Cortex of kidney (tissue), 1 donor: ENCODE measurements at places on chromosomes 5 and 9.

- DNase-seq = no peak
Measured at GRCh38 chr9:90684736-90685135, 42.1 kb upstream of the DIRAS2 start.

DNA sequence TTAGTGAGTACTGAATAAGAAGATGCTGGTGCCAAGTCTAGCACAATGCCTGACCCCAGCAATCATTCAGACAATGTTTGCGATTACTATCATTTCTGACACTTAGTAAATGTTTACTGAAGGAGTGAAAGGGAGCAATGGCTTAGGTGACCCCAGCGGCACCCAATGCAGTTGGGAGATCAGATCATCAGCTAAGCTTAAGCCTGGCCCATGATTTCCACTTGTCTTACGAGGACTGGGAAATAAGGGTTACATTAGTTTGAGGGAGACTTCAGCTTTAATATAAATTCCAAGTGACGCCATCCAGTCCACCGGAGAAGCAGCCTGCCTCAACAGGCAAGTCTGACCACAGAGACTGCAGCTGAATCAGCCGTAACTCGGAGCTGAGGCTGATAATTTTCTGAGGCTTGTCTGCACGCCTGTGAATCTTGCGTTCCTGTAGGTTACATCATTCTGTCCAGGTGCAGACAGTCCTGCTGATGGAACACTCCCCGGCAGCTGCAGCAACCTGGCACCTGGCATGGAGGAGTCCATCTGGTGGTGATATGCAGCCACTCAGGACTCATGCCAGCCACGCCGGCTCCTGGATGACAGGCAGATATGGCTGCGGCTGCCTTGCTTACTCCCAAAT, 34.9 kb upstream of the FGF1 start:
- DNase-seq = no peak

- DNase-seq = no peak
Measured at GRCh38 chr5:99453196-99453595, 524.4 kb upstream of the CHD1 start.

GRCh38 chr5:38434966-38435705, 121.3 kb downstream of the LIFR start:
- no peak for DNase-seq
